Fibroblast of the conjunctiva (primary cell): ENCODE measurements at places on chromosomes 5 and 9.

DNA sequence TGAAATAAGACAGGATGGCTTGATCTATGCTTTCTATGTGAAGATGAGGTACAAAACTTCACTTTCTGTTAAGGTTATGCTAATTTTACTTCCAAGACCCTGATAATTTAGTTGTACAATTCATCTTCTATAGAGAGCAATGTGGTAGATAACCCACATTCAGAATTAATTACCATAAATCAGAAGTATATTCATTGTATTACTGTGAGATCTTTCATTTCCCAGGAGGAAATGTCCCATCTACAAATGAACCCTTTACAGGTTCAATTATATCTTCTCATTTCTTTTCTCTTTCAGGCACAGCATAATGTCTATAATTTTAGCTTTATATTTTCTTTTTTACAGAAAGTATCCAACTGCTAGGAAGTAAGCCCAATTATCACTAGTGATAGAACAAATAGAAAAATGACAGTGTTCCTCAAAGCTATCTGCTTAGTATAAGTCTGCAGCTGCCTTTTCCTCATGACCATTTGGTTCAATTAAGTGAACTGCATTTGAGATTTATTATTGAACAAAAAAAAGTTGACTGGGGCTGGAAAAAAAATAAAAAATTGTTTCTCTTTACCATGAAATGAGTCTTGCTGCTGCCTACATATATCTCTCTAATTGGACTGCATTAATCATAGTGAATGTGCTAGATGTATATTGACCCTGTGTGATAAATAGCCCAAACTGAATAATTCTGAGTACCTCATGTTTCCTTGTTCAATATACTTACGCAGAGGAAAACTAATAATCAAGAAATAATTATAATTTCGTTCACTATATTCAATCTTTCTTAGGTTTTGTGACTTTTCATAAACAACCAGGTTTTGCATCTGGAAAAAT, 1329.4 kb downstream of the PTPRD start:
- no peak for DNase-seq

- peak; percentile 77 for DNase-seq
Measured at GRCh38 chr5:177366528-177367322, 9.0 kb downstream of the RGS14 start.

GRCh38 chr5:176732736-176733405, 77.5 kb upstream of the UNC5A start:
- no peak for DNase-seq

DNA sequence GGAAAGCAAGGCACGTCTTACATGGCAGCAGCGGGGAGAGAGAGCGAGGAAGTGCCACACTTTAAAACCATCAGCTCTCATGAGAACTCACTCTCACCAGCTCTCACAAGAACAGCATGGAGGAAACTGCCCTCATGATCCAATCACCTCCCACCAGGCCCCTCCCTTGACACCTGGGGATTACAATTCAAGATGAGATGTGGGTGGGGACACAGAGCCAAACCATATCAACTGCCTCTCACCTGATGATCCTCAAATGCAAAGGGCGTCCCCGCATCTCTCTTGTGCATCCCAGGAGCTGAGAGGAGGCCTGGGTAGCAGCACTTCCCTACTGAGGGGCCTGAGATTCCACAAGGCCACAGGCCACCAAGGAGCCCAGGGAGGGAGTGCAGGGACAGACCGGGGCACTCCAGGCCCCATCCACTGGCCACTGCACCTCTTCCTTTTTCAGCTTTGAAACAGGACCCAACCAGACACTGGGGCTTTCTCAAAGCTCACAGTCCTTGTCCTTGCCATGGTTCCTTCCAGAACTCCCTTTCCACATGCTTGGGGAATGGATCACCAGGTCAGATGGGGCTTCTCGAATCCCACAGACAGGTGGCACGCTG, 54.5 kb upstream of the IL17B start:
- no peak for DNase-seq

DNA sequence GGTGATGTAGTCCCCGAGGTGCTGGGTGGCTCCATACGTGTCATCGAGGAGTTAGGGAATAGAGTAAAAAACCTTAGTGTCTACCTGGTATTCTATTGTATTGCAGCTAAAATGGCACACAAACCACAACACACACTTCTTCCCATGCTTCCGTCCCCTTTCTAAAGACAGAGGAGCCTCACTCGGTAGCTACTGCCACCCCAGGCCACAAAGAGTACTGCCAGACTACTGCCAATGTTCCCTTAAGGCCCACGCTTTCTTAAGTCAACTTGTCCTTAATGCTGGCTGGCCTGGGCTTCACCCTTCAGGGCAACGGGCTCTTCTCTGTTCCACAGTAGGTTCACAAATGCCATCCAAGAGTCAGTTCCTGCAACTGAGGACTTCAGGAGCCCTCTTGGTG, 673.0 kb downstream of the ELAVL2 start:
- DNase-seq, result no peak

DNA sequence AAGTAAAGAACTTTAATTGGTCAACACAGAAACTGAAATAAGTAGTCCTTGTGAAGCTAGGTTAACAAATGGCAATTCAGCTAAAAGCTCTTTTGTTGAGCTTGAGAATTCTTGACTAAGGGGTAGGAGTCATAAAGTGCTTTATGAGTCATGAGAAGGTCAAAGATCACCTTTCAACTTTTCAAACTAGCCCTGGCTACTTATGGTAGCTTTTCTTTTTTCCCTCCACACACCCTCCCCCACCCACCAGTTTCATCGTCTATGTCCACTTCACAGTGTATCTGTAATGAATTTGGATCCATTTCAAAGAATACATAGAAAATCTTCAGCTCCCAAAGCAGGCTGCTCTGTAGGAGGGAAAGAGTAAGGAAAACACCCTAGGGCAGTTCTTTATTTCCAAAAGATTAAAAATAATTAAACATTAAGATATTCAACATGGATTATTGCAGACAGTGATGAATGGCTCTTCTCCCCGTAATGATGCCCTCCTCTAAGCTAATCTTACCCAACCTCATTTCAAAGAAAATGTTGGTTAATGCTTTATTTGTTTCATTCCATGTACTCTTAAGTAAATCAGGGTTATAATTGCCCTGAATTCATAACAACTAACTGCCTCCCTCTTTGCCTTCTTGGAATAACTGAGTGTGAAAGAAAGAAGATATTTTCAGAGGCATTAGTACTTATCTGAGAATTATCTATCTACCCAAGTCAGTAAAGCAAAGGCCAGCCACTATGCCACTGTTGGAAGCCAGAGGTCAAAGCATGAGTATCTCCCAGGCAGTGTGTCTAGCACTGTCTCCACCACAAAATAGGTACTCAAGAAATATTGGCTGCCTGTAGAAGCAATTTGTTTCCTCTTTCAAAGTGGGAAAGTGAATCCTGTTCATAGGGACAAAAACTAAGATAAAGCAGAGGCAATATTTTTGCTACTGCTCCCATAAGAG, 290.6 kb downstream of the PIK3R1 start:
- peak; percentile 30 for DNase-seq

- DNase-seq, result no peak
Measured at GRCh38 chr5:113194125-113194524, 217.5 kb downstream of the DCP2 start.

- DNase-seq, result peak; percentile 62
Measured at GRCh38 chr9:93159601-93160471, 24.1 kb upstream of the WNK2 start.

- no peak for DNase-seq
Measured at GRCh38 chr5:93941897-93942296, 200.5 kb upstream of the POU5F2 start.

DNA sequence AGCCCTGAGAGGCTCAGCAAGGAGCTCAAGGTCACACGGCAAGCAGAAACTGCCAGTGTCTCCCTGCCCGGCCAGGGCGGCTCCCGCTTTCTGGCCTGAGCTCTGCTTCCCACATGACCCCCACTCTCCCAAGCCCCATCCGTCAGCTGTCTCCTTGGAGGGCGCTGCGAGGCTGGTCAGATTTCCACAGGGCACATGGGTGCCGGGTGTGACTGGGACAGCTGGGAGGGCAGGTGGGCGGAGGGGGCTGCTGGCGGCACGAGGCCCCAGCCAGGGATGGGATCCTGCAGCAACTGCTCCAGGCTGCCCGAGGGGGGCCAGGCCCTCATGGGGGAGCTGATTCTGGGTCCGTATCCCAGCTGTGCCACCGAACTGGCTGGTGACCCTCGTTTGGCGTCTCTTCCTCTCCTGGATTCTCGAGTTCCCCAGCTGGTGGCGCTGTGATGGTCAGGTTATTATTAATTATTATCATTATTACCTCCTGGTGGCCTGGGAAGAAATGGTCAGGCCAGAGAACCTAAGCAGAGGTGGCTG, 12.9 kb upstream of the WDR38 start:
- no peak for DNase-seq

DNA sequence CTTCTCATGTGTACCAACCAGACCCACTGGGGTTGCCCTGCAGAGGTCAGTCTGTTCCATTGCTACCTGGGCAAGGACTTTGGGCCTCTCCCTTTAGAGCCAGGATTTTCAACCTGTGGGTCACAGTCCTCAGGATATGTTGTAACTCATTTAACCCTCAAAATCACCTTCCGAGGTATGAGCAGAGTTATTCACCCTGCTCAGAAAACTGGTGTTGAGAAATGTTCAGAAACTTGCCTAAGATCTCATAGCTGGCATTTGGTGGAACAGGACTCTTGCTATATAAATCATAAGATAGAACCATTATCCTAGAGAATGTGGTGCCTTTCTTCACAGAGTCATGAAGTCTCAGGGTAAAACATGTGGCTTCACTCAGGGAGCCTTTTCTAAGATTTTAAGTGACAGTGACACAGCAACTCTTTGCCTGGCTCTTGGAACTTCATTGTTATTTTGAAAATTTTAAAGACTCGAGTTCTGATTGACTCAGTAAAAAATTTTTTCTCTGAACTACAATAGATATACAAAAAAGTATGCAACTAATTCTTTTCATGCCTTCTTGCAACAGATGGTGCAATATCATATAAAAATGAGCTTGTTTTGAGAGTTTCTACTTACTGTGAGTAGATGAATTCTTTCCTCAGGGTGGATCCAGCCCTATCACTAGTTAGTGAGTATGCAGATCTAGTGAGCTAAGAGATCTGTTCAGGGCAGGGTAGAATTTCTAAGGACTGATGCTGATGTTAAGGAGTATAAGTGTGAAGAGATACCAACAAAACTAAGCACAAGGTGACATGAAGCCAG, 29.5 kb downstream of the CAST start:
- no peak for DNase-seq

DNA sequence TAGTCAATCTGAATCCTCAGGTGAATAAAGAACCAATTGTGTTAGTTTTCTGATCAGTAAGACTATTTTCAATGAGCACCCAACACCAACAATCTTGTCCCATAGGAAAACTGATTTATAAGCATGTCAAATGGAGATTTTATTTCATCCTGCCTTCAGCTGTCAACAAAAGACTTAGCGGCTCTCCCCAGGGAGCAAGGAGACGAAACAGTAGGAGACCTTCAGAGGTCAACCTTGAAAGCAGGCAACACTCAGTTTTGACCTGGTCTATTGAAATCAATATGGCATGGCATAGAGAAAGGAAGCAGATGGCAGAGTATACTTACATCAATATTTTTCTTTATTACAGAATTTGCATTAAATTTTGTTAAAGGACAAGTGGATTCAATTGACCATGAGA, 34.1 kb downstream of the ZNF622 start:
- no peak for DNase-seq

DNA sequence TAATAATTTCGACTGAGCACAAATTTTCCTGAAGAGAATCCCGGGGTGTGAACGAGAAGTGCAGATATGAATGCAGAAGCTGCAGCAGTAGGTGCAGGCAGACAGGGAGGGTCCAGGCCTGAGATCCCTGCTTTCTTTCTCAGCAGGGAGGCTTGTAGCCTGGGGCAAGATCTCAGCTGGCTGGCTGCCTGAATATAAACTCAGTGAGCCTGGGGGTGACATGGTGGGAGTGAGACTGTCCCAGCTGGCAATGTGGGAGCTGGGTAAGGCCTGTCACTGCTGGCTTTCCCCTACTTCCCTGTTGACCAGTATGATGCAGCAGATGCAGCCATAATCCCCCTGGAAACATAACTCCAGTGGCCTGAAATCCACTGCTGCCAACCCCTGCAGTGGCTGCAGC, 325.2 kb downstream of the CETN3 start:
- no peak for DNase-seq

- no peak for DNase-seq
Measured at GRCh38 chr9:82281066-82281465, 292.5 kb downstream of the SPATA31D1 start.

DNA sequence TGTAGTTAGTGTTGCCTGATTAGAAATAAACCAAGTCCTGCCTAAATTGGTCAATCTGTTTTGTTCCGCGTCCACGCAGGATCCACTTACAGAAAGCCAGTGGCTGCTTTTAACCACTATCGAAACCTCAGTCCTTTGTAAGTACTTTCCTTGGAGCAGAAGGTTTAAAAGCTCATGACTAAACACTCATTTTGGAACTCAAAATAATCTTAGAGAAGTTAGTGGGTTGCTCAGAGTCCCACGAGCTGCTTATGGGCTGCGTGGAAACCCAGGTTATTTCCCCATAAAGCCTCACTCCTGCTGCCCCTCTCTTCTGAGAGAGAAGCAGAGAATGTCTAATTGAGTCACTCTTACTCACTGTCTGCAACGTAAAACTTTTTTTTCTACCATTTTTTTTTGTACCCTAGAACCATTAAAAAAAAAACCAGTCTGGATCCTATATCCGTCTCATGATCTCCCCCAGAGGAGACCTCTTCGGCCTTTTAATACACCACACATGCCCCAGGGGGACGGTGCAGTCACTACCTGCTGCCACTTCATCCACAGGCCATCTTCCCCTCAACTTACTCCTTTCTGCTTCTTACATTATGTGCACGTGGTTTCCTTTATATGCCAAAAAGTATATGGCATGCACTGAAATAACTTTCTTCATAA, 7.6 kb downstream of the BASP1 start:
- DNase-seq, result no peak

- no peak for DNase-seq
Measured at GRCh38 chr5:35830587-35830986, 26.1 kb upstream of the IL7R start.

DNA sequence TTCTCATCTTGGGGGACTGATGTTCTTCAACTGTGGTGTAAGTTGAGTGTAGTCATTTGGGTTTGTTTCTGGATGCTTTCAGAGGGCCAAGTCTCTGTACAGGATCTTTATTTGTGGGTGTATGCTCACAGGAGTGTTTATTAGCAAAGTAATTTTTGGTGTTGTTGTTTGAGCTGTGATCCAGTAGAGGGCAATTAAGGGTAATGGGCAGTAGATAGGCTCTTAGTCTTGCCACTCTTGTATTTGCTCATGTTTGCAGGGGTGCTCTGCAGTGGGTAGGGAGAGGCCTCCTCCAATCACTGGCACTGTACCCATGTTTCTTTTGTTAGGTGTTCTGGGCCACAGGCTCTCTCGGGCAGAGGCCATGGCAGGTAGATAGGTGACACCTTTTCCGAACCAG, 45.9 kb upstream of the ITGA2 start:
- DNase-seq, result no peak

DNA sequence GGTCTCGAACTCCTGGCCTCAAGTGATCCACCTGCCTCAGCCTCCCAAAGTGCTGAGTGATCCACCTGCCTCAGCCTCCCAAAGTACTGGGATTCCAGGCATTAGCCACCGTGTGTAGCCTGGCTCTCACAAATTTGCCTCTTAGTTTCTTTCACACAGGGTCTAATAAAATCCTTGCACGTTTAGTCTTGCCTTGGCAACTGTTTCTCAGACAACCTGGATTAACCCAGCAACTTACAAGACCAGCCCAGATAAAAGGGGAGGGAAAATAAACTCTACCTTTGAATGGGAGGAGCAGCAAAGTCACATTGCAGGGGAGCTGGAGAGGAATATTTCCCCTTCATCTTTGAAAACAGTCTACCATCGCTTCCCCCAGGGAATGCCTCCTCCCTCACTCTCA, 29.3 kb upstream of the GNA14 start:
- no peak for DNase-seq
